ENCODE measurements at places on chromosomes 7 and 10.

DNA sequence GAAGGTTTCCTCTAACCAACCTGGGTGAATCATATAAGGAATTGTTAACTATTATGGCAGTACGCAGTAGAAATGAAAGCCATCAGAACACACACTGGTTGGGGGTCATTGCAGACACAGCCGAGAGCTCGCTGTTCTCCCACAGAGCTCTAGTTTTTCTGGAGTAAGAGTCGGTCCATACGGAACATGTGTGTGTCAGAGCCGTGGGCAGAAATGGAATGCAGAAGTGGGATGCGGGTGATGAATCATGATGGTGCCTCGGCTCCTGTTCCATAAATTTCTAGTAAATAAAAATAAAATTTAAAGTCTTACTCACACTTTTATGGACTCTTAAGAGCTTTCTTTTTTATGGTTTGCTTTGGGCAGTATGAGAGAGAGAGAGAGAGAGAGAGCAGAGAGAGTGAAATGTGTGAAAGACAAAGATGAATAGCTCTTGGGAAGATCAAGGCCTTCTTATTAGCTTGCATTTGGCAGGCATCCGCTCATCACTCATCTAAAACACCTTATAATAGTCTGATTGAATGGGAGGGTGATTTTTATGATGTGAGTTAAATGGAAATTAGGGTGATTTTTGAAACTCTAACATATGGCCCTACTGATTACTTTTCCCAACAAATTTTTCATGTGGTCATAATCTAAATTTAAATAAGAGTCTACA, 98.8 kb upstream of the PFKP start:
- DNase-seq, result no peak

DNA sequence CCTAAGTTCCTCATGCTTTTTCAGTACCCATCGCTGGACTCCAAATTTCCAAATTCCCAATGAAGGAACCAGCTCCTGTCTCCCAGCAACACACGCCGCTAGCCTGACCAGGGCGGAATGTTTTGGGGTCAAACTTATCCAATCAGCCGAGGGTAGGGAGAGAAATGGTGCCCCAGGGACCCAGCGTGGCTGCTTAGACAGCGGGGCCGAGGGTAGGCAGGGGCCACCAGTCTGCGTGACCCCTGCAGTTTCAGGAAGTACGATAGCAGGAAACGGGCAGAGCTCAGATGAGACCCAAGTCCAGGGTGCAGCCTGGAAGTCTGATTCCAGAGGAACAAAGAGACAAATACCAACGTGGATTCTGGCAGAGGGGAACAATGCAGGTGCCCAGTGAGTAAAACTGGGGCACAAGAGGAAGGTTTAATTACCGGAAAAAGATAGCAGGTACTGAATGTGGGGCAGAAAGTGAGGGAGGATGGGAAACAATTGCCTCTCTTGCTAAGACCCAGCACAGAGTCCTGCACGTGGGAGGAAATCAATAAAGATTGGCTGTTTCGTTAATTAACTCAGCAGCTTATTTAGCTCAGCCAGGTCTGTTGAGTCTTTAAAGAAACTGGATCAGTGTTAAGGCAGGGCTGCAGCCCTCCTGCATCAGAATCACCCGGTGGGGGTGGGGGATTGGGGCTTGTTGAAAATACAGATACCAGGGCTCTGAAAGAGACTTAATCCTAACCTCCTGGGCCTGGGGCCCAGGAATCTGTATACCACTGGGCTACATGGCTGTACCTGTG, 50.4 kb upstream of the NFE2L3 start:
- DNase-seq, result peak; percentile 20

GRCh38 chr7:44697136-44698045, 51.3 kb upstream of the ZMIZ2 start:
- DNase-seq, result no peak

DNA sequence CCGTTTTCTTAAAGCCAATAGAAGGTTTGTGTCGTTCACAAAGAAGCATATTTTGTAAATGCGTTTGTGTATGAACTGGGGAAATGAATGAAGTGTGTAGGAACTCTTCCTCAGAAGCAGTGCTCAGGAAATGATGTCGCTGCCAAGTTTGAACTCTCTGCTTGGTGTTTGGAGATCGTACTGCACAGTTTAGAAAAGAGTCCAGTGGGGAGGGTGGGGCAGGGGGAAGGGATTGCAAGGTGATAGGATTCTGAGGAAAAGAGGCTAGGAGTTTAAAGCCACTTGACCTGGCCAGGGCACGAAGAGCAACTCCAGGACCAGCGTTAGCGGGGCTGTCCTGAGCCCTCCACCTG, 122.2 kb downstream of the CUBN start:
- DNase-seq, result no peak

DNA sequence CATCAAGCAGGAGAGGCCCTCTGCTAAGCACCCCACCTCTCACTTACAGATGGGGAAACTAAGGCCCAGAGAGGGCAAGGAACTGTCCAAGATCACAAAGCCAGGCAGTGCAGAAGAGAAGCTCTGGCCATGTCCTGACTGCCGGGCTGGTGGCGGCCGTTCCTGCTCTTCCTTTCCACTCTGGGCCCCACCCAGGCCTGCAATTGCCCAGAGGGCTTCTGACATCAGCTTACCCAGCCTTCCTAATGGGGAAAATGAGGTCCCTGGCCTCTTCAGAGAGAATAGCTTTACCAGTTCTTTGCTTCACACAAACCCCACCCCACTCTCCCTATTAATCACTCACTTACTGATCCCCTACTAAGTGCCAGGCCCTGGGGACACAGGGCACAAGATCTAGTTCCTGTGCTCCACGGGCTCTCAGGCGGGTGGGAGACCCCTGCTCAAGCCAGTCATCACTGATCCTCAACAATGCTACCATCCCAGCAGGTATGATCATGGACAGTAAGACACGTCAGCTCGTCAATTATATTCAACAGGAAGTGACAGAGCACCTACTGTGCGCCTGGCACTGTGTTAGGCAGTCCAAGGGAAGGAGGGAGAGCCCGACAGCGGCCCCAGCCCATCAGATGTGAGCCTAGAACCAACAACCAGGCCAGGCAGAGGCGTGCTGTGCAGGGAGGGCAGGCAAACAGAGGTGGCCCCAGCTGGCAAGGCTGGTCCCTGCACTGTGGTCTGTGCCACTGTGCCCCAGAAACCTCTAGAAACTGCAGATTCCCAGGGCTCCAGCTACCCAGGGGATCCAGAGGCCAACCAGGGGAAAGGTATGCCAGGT, 26.4 kb upstream of the FRAT2 start:
- DNase-seq, result no peak

- DNase-seq, result no peak
Measured at GRCh38 chr7:127953423-127954356, 77.5 kb downstream of the LRRC4 start.

DNA sequence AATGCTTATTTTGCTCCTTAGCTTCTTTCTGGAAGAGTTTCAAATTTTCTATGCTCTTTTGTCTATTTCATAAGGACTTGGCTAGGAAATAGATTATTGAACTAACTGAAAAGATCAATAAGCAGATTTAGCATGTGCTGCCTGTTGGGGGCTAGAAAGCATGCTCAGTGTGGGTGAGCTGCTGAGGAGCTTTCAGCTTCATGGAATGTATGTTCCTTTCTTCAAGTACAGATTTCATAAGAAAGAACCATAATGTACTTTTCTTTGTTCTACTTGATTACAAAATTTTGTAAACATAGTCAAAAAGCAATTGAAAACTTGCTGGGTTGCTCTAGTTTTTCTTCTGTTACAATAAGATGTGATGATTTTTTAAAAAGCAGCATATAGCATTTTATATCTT, 73.8 kb downstream of the TAF3 start:
- DNase-seq, result no peak

DNA sequence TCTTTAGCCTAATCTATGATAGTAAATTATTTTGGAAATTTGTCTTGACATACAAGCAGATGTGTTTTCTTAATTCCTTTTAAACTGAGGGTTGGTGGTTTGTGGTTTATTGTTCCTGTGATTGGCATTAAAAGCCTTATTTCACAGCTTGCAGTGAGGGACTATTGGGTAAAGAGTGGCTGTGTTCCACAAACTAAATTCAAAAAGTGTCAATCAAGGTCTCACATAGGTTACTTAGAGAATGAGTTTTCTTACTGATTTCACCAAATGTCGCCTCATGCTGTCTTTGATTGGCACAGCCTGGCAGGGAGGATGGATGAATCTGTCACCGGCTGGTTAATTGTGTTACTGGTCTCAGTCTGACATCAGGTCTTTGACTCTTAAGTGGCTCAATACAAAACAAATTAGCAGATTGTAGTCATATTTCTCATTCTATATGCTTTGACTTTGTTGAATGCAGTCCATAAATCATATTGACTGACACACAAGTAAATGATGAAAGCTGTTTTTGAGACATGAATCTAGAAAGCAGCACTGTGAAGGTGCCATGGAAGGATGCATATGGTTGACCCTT, 66.8 kb upstream of the CYP26C1 start:
- DNase-seq, result no peak

- DNase-seq, result no peak
Measured at GRCh38 chr10:132385721-132386418, 11.1 kb upstream of the PWWP2B start.

DNA sequence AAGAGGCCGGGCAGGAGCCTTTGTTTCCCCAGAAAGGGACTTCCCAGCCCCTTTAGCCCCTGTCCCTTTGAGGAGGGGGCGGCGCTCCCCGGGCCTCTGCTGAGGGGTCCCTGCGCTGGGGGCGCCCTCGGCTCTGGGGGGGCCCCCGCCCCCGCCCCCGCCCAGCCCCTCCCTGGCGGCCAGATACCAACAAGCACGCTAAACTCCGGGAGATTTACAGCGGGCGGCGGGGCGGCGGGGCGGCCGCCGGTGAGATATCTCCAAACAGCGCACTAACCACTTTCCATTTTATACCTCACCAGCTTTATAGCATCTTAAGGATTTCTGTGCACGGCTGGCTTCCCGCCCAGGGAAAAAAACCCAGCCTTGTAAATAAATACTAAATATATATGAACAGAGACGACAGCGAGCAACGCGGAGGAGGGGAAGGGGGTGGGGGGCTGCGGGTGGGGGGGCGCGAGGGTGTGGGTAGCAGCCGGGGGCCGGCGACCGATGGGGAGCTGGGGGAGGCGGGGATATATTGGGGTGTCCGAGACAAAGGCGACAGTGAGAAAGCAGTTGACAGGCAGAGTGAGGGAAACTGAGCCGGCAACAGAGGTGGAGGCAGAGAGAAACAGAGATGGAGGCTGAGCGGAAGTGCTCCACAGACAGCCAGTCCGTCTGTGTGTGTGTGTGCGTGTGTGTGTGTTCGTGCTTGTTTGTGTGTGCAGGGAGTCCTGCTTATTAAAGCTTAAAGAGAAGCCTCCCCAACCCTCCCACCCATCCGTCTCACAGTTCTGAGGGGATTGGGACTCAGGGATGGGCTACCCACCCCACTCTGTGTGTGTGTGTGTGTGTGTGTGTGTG, 85.8 kb downstream of the HIF1AN start:
- no peak for DNase-seq

- DNase-seq, result no peak
Measured at GRCh38 chr7:131625817-131626372, 69.5 kb upstream of the PODXL start.

- DNase-seq, result no peak
Measured at GRCh38 chr10:99938563-99938962, 71.2 kb downstream of the DNMBP start.

- DNase-seq, result peak; percentile 49
Measured at GRCh38 chr10:122163174-122164022, 107.7 kb upstream of the BTBD16 start.

GRCh38 chr10:338171-339037, 203.1 kb downstream of the ZMYND11 start:
- no peak for DNase-seq

Measured in anterior cingulate cortex (tissue), 58 donors.